MCF 10A (cell line): ENCODE measurements at places on chromosomes 2 and 18. TPM values are rescaled to one million over a fixed set of nuclear protein-coding genes. Genes with fewer than 3 reads are reported as not detected.

ZNF407 gene
- total RNA-seq, result 9.5 and 9.9 TPM in 2 replicates

DNA sequence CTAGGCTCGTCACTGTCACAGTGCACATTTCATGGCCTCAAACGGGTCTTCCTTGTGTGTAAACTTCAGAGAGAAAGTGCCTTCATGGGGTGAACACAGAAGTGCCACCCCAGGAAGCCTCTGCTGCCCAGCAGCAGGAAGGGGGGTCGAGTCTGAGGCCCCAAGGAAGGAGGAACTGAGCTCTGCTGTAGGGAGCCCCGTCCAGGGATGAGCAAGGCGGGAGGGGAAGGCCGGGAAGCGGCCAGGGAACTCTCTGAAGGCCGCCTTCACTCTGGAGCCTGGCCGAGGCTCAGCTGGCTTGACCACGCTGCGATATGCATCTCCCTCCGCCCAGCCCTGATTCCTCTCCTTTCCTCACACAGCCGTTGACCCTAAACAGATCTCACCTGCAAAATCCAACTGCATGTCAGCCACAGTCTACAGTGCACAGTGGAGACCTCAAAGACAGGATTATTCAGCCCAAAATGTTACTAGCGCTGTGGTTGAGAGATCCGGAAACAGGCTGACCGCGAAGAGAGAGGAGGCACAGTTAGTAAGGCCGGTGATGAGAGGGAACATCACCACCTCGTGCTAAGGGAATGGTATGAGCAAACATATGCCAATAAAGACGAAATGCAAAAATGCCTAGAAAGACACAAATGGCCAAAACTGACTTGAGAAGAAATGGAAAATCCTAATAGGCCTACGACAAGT, 34.2 kb upstream of the CTDP1 start:
- H3K36me3 ChIP-seq, result no peaks in the 10 kb centered on the region
- DNase-seq, result no peak
- no peaks in the 10 kb centered on the region for H3K27me3 ChIP-seq

TMEM247 gene
- total RNA-seq, result not detected in 2 replicates

- H3K4me1 ChIP-seq, result no peaks in the 10 kb centered on the region
- no peak overlapping the region for H3K27ac ChIP-seq
- no peaks in the 10 kb centered on the region for H3K36me3 ChIP-seq
- H3K4me3 ChIP-seq, result no peak overlapping the region
Observed at GRCh38 chr2:175030380-175031271, 25.4 kb upstream of the CHN1 start.

- H3K27me3 ChIP-seq, result peaks cover 11% of the 10 kb centered on the region
- H3K4me1 ChIP-seq, result no peaks in the 10 kb centered on the region
- H3K4me3 ChIP-seq, result no peak overlapping the region
Observed at GRCh38 chr2:78304678-78305077, 720.8 kb upstream of the REG3G start.

GRCh38 chr2:151716721-151717120, 17.6 kb downstream of the NEB start:
- no peaks in the 10 kb centered on the region for H3K36me3 ChIP-seq
- H3K27ac ChIP-seq, result no peak overlapping the region
- DNase-seq, result no peak
- H3K27me3 ChIP-seq, result no peaks in the 10 kb centered on the region

GRCh38 chr2:235497096-235497495, 3.3 kb downstream of the AGAP1 start:
- no peaks in the 10 kb centered on the region for H3K27me3 ChIP-seq
- no peaks in the 10 kb centered on the region for H3K36me3 ChIP-seq
- H3K27ac ChIP-seq, result no peak overlapping the region
- H3K4me3 ChIP-seq, result no peak overlapping the region

RAB6C gene
- total RNA-seq, result not detected in 2 replicates

CYTIP gene
- 0.19 TPM in 1 of 2 replicates, not detected in the other for total RNA-seq

GRCh38 chr18:41436772-41437171, 518.3 kb upstream of the PIK3C3 start:
- H3K4me1 ChIP-seq, result no peaks in the 10 kb centered on the region
- no peaks in the 10 kb centered on the region for H3K27me3 ChIP-seq
- no peak overlapping the region for H3K27ac ChIP-seq
- DNase-seq, result peak; percentile 44
